ENCODE measurements at places on chromosomes 7 and 10.

GRCh38 chr7:6288270-6288860 lies 15.9 kb upstream of the CYTH3 start:
- no peak for DNase-seq

DNA sequence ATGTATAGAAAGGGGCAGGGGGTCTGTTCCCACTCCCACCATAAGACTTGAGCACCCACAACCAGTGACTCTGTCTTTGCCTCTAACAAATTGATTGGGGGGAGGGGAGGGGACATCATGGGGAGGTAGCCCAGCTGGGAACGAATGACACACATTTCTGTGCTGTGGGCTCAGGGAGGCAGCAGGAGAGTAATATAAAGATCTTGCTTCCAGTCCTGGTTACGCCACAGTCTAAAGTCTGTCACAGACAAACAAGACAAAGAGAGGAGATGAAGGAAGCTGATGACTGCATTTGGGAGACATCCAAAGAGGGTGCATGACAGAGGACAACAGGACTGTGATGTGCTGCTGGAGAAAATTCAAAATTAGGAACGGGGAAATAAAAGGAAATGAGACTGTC lies 153.9 kb downstream of the ACTR3B start:
- DNase-seq, result no peak

DNA sequence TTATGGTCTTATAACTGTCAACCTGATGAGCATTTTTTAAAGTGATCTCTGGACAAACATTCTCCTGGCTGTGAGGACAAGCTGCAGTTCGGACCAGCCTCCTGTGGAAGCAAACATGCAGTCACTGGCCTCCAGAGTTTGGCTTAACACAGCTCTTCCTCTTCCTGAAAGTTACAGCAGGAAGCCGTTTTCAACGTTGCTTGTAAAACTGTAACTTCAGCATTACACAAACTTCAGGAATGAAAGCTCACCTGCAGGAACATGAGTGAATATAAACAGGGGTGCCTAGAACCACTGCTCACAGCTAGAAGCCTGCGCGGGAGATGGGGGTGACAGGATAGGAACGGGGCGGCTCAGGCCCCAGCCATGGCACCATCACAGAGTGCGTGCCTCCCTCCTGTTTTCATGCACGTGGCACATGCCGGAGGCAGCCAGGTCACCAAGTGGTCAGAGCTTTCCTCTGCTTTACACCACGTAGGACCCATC lies 292.9 kb upstream of the PITRM1 start:
- DNase-seq, result no peak

- DNase-seq, result no peak
Observed at GRCh38 chr10:71382757-71383156, 14.0 kb upstream of the CDH23 start.

DNA sequence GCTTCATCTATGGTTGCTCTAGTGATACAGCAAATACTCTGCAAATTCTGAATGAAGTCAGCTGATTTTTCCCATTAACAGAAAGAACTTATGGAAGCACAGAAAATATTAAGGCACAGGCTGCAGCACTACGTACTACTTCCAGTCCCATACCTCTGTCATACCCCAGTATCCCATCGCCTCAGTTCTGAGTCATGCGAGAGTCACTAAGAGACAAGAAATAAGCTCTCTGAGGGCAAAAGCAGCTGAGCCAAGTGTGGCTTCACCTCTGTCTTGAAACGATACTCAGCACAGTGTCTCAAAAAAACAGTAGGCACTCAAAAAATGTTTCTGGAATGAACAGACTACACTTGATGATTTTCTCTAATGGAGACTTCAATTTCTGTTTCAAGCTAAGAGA lies 48.2 kb downstream of the EZH2 start:
- no peak for DNase-seq

DNA sequence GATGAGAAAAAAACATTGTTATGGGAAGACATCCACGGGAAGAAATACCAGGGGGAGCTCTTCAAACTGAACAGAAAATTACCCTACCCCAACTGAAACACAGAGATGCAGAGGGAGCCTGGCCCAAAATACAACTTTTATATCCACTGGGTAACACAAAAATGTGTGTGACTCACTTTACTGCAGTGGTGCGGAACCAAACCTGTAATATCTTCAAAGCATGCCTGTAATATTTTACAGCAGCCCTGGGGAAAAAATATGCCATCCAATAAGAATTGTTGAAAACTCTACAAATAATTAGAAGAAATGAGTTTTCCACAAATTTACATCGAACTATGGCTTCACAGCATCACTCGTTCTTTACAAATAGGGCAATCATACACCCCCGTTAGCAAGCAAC lies 49.8 kb upstream of the SRRM3 start:
- DNase-seq, result no peak

DNA sequence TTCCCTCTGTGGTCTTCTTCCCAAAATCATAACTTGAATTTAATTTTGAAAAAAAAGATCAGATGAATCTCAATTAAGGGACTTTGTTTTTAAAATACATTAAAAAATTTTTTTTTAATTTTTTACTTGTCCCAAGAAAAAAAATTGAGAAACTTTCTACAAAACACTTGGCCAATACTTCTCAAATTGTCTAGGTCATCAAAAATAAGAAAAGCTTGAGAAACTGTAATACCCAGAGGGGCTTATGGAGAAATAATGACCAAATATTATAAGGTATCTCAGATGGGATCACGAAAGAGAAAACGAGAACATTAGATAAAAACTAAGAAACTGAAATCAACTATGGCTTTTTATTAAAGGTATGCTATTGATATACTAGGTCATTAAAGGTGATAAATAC lies 835.0 kb downstream of the GATA3 start:
- no peak for DNase-seq

DNA sequence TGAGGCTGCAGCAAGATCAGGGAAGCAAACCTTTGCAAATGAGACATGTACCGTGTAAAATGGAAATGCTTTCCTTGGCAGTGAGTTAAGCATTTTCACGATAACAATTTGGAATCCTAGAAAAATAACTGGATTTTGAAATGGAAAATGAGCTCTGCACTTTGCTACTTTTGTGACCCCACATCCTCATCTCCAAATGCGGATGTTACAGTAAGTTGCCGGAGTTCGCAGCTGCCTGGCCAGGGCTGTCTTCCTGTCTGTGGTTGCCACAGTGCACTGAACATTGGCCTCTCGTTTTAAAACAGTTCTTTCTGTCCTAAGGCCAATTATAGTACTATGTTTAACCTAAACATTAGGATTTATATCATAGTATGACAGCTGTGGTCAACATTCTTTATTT lies 136.2 kb upstream of the FZD8 start:
- DNase-seq, result no peak

GRCh38 chr10:131822013-131822691 lies 78.7 kb upstream of the PPP2R2D start:
- DNase-seq, result no peak

GRCh38 chr7:32142649-32143048 lies 72.4 kb upstream of the PDE1C start:
- no peak for DNase-seq

DNA sequence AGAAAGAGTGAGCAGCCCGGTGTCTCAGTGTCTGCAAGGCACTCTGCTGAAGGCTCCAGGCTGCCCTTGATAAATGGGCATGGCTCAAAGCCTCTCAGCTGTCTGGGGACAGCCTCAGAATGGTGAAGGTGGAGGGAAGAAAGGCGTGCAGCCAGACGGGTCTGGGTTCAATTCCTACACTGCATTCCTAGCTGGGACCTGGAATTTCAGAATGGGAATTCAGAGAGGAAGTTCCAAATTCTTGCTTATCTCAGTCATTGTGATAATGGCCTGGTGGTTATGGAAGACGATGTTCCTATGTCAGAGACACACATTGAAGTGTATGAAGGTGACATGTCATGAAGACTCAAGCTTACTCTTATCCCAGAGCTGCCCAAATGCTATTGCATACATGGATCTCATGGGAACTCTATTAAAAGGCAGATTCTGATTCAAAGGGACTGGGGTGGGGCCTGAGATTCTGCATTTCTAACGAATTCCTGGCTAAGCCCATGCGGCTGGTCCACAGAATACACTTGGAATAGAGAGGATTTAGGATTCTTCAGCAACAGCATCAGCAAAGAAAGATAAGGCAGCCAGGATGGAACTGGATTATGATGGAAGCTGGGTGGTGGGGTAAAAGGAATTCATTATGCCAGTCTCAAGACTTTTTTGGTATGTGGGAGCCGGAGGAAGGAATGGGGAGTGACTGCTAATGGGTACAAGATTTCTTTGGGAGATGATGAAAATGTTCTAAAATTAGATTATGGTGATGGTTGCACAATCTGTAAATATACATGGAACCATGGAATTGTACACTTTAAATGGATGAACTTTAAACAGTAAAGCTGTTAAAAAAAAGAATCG lies 82.6 kb upstream of the ZMIZ1 start:
- no peak for DNase-seq

- DNase-seq, result no peak
Observed at GRCh38 chr7:36684954-36685353, 39.3 kb downstream of the AOAH start.

GRCh38 chr10:21524526-21525366 lies 736 bp downstream of the SKIDA1 start:
- DNase-seq, result no peak

- no peak for DNase-seq
Observed at GRCh38 chr10:87545783-87546182, 41.1 kb downstream of the MINPP1 start.

DNA sequence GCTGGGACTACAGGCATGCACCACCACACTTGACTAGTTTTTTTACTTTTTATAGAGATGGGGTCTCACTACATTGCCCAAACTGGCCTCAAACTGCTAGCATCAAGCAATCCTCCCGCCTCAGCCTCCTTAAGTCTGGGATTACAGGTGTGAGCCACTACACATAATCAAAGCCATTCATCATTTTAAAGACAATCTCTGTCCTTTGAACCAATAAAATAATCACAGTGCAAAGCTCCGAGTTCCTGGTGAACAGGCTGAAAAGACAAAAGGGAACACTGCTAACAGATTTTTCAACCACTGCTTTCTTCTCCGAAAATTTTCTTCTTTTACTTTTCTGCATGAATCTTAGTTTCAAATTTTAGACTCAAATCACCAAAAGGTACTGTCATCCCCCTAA lies 58.5 kb downstream of the PARD3 start:
- no peak for DNase-seq

GRCh38 chr7:2980401-2981102 lies 63.1 kb downstream of the CARD11 start:
- no peak for DNase-seq

- DNase-seq, result peak; percentile 13
Observed at GRCh38 chr7:27180431-27181420, 4.3 kb downstream of the HOXA11 start.

- no peak for DNase-seq
Observed at GRCh38 chr7:139946533-139946932, 116.2 kb downstream of the PARP12 start.

DNA sequence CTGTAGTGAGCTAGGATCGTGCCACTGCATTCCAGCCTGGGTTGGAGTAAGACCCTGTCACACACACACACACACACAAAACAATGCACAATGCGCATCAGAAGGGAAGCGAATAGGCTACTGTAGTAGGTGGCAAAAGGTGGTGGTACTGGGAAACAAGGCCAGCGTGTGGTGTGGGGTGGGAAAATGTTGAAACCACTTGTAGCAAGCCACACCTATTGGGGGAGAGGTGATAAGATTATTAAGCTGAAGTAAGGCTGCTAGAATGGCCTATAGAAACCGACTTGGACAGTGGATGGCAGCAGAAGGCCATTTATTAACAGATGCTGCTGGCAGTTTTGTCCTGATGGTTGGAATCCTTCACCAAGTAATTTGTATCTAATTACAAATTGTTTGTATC lies 7.2 kb upstream of the CHCHD1 start:
- no peak for DNase-seq

DNA sequence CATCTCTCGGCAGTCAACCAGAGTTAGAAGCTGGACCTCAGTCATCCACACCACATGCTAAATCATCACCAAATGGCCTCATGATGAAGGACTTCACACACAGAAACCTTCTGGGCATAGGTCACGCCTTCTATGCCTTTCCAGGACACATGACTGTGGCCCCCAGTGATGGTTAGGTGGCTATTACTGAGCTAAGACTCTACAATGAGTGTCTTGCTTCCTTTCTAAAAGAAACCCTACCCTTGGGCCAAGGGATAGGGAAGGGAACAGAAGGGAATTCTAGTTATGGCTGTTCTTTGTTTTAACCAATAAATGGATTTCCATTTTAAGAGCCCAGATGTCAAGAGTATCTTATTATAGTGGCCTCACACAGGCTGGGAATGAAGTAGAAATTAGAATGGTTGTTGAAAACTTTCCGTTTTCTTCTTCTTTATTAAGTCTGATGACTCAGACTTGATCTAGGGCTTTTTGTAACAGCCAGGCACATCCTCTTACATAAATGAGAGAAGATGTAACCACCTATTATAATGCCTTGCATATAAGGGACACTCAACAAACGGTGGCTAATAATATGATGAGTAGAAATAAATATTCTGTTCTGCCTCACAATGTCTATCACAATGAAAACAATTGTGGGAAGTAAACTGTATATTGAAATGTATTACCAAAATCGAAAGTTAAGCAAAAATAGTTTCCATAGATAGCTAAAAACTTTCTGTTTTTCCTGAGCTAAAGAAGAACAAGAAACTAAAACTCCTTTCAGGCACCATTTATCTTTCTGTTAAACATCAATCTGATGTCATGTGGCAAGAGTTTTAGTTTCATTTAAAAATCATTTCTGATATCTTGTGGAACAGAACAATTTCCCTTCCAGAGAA lies 62.5 kb upstream of the TOMM7 start:
- DNase-seq, result no peak

DNA sequence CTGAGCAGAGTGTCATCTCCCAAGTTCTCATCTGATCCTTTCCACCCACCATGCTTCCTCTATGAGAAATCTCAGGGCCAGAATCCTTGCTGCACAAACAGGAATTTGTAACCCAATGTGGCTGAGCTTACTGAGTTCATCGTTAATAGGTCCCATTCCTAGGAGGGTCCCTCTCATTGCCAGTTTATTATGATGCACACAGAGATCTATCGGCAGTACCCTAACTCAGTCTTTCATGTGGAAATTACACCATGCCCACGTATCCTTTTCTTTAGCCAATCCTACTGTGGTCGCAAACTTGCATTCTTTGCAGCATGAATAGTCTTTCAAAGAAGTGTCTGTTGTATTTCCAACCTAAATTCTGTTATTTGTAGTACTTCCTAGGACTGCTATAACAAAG lies 12.1 kb downstream of the TMEM236 start:
- DNase-seq, result no peak

GRCh38 chr7:154857240-154857639 lies 145.7 kb downstream of the PAXIP1 start:
- DNase-seq, result no peak

Measured in activated T-cell treated with anti-CD3 and anti-CD28 coated beads, Interleukin-2, amount 50 U/mL, for 1 hour (primary cell).